Stimulated activated CD4-positive, alpha-beta T cell treated with anti-CD3 and anti-CD28 coated beads, Interleukin-15, amount 100 ng/mL, for 1 hour (primary cell): ENCODE measurements at places on chromosomes 2 and 18.

DNA sequence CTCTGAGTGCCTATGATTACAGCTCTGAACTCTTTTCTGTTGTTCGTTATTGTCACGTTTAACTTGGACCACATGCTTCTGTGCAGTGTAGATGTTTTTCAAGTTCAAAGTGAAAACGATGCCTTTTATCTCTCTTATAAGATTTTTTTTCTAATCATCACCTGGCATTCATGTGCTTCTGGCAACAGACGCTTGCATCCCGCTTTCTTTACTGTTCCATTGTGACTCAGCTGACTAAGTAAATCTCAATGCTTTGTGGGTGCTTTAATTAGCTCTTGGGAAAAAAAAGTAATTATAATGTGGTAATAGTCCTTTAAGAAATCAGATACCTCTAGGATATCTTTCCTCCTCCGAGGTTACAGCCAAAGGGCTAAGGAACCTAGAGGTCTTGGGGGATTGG, 31.2 kb upstream of the RMP24 start:
- DNase-seq, result no peak

GRCh38 chr2:214261683-214262082, 149.2 kb upstream of the VWC2L start:
- no peak for DNase-seq

GRCh38 chr2:16716024-16716423, 50.4 kb upstream of the CYRIA start:
- no peak for DNase-seq

GRCh38 chr2:174180165-174180724, 68.1 kb downstream of the OLA1 start:
- no peak for DNase-seq

DNA sequence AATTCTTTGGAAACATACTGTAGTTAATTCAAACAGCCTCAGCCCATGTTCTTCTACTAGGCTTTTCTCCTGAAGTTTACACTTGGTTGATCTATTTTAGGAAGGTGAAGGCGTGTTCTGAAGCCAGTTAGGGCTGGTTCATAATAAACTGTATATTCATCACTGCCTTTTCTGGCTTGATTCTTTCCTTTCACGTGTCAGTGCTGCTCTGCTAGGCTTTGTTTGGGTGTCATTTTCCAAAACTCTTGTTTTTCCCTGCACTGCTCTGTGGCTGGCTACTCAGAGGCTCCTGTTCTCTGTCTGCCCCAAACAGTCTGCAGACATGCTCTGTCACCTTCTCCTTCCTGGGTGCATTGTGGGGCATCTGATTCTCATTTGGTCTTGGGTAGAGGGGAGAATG, 136.1 kb downstream of the PARD3B start:
- DNase-seq, result no peak

GRCh38 chr2:46032996-46033395, 264.2 kb upstream of the EPAS1 start:
- DNase-seq, result no peak

GRCh38 chr2:96197546-96198255, 10.9 kb downstream of the STARD7 start:
- no peak for DNase-seq

DNA sequence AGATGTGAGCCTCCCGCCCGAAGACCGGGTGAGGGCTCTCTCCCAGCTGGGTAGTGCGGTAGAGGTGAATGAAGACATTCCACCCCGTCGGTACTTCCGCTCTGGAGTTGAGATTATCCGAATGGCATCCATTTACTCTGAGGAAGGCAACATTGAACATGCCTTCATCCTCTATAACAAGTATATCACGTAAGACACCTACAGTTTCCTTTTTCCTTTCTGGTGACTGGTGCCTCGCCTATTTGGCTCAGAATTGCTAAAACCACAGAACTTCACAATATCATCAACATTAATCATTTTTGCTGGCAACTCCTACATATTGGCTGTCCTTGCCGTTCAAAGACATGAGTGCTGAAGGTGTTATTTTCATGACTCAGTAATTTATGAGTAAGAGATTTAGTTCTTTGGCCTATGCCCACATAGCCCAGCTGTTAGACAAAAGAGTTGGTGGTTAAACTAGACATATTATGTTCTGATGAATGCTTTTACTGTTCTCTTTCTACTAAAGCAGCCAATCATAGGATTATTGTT, 2.2 kb downstream of the STAMBP start:
- no peak for DNase-seq

DNA sequence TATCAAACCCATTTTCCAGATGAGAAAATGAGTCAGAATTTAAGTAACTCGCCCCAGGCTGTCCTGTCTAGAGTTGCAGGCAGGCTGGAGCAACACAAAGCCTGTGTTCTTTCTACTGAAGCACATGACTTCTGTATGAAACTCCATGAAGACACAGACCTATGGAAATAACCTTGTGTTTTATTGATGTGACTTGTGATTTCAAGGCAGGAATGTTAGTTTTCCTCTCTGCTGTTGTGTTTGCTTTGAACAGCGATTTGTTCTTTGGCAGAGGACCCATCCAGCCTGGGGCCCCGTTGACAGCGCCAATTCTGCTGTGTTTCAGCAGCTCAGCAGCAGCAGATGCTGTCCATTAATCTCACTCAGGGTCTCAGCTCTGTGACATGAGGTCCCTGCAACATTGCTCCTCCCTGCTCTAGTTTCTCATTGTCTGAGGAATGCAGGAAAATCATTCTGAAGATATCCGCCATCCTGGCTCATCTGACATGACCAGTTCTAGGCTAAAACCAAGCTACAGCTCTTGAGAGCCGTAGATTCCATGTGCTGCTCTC, 344.3 kb upstream of the RAB12 start:
- no peak for DNase-seq

- no peak for DNase-seq
Measured at GRCh38 chr2:207768168-207768865, 1.4 kb downstream of the FZD5 start.

DNA sequence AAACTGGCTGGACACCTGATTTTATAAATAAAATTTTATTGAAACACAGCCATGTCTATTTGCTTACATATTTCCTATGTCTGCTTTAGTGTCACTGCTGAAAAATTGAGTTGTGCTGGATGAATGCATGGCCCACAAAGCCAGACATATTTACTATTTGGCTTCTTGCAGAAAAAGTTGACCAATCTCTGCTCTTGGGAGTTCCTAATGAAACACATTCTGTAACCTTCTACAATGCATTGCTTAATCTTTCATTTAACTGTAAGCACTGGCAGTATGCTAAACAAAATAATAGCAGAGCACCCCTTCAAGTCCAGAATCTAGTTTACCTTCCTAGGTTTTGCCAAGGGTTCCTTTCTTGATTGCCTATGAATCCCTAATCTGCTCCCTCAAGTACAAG, 17.7 kb upstream of the SERPINB7 start:
- DNase-seq, result no peak

- no peak for DNase-seq
Measured at GRCh38 chr18:52422985-52423601, 83.1 kb downstream of the DCC start.

- DNase-seq, result no peak
Measured at GRCh38 chr2:33213648-33214047, 262.8 kb upstream of the RASGRP3 start.

- no peak for DNase-seq
Measured at GRCh38 chr2:67243919-67244318, 153.2 kb upstream of the ETAA1 start.

GRCh38 chr18:28863396-28863795, 686.5 kb upstream of the CDH2 start:
- no peak for DNase-seq

- DNase-seq, result no peak
Measured at GRCh38 chr2:158926478-158926948, 41.9 kb upstream of the TANC1 start.

- DNase-seq, result no peak
Measured at GRCh38 chr18:76416911-76417310, 78.1 kb downstream of the ZNF516 start.

DNA sequence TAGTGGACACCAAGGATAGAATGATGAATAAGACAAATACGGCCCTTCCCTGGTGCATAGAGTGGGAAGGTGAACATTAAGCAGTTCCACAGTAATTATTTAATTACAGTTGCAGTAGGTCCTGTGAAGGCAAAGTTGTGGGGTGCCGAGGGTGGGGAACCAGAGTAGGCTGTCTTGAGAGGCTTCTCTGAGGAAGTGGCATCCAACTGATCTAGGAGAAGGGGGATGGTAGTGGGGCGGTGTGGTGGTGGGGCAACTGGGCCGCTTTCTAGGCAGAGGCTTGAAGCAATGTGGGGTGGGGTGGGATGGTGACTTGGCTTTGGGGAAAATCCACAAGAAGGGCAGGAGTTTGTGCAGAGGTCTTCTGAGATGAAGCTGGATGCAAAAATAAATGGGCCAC, 11.7 kb downstream of the ACSL3 start:
- no peak for DNase-seq

DNA sequence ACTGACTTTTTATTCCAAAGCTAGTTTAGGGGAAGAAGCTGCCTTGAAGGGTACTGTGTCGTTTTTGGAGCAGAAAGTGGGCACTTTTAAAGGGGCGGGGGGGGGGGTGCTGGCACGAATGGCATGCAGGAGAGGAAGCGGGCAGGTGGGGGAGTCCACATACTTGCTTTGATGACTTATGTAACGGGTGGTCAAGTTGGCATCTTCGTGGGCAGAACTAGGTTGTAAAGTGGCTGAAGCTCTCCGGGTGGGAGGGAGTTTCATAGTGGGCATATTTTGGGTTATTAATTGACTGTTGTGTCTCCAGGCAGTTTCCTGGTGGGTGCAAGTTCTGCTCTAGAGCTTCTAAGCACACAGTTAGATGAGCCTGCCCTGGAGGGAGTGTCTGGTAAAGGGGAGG, 19.9 kb downstream of the PCARE start:
- DNase-seq, result no peak

- DNase-seq, result no peak
Measured at GRCh38 chr18:61352059-61352458, 18.8 kb downstream of the CDH20 start.

DNA sequence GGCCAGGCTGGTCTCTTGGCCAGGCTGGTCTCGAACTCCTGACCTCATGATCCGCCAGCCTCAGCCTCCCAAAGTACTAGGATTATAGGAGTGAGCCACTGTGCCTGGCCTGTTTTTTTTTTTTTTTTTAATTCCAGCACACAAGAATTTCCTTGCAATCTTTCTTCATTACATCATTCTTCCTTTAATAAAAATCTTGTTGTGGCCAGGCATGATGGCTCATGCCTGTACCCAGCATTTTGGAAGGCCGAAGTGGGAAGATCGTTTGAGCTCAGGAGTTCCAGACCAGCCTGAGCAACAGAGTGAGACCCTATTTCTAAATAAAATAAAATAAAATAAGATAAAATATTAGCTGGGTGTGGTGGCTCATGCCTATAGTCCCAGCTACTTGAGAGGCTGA, 21.4 kb upstream of the PLEKHM3 start:
- no peak for DNase-seq

GRCh38 chr18:37544713-37545112, 20.9 kb downstream of the CELF4 start:
- DNase-seq, result no peak

GRCh38 chr2:186551323-186552050, 38.4 kb upstream of the ITGAV start:
- DNase-seq, result no peak

GRCh38 chr2:168552450-168552856, 96.4 kb downstream of the CERS6 start:
- no peak for DNase-seq

DNA sequence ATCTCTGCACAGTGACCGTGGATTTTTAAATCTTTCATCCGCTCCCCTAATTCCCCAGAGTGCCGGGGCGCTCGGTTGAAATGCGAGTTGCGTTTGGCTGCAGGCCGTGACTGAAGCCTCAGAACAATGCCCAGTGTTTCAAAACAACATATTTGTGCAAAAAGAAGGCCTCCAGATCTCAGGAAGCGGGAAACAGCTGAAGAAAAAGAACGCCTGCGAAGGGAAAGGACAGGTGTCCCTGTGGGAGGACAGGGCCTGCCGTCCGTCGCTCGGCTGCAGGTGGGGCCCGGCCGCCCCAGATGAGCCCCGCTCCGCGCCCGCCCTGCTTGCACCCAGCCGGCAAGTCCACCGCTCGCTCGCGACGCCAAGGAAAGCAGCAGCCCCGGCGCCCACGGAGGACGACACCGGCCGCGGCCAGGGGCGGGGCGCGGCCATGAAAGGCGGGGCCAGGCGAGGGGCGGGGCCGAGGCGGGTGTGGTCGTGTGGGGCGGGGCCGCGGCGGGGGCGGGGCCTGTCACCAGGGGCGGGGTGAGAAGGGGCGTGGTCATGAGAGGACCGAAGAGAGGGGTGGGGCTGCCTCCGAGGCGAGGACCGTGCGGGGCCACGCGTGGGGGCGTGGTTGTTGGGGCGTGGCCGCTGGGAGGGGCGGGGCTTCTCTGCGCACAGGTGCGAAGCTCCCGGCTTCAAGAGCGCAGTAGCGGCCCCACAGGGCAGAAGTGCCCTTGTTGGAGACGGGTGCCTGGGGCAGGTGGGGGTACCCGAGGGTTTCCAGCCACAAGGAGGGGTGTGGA, 17.6 kb upstream of the BOK start:
- peak; percentile 17 for DNase-seq

DNA sequence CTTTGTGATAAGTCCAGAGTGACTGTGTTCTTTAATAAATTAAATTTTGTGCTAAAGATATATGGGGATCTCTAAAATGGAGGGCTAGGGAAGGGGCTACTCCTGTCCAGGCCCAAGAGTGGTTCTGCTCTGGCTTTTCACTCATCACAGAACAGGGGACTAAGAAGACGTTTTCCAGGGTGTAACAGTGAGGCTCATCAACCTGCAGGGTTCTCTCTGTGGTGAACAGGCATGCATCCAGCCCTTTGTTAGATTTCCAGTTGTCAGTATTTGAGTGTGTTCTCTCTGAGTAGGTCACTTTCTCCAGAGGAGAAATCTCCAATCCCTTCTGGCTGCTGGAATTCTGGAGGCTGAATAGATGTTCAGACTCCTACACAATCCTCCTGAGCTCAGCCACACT, 408.9 kb downstream of the PLCL1 start:
- DNase-seq, result no peak

GRCh38 chr18:11828786-11829432, 22.3 kb upstream of the CHMP1B start:
- no peak for DNase-seq
